Stimulated activated CD4-positive, alpha-beta T cell treated with anti-CD3 and anti-CD28 coated beads, Interleukin-15, amount 100 ng/mL, for 24 hours (primary cell): ENCODE measurements at places on chromosomes 16 and 17.

DNA sequence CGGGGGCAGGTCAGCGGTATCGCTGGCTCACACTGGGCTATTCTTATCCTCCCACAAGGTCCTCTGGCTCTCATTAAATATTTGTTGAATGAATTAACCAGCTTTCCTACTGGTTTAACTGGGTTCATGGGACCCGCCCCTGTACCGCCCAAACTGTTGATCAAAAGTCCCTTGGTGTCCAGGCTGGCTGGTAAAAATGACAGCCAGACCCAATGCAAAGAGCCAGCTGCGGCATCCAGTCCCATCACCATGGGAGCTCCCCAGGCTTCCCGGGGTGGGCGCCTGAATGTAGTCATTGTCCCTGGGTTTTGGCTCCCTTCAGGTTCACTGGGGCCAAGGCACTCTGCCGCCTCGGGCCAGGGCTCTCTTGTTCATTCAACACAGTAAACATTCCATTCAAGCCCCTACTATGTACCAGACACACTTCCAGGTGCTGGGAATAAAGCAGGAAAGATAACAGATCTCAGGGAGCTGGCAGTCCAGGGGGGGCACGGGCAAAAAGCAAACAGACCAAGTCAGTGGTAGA lies 11.7 kb upstream of the ATP2C2 start:
- DNase-seq = no peak

GRCh38 chr16:12063435-12063834 lies 86.9 kb downstream of the SNX29 start:
- DNase-seq = no peak

DNA sequence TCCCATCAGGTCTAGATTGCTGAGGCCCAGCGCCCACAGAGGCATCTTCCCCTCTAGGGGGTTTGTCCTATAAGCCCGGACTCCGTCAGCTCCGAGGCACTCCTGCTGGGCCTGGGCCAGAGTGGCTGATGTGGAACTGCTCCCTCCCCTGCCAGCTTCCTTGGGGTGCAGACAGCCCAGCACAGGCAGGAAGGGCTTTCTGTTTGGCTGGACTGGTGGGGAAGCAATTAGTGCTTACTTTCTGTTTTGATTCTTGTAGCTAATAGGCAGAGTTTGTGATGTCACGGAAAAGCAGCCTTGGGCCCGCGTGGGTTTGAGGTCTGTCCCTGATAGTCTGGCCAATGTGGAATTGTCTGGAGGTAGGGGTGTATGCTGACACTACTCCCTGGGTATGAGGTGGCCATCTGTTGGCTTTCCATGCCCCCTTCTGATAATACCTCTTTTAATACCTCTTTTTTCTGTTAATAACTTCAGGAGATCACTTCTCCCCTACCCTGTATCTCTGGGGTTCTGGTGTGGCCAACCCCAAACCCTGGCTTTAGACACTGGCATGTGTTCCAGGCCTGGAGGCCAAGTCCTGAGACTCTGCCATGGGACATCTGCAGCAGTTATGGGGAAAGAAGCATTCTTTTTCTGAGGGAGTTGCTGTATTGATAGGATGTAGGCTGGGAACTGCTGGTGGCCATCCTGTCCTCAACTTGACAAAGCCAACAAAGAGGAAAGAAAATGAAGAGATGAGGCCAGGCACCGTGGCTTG lies 190.9 kb downstream of the RAB11FIP4 start:
- DNase-seq = no peak

- DNase-seq = no peak
These were observed 41.0 kb downstream of the STAT3 start for GRCh38 chr17:42347198-42347597.

DNA sequence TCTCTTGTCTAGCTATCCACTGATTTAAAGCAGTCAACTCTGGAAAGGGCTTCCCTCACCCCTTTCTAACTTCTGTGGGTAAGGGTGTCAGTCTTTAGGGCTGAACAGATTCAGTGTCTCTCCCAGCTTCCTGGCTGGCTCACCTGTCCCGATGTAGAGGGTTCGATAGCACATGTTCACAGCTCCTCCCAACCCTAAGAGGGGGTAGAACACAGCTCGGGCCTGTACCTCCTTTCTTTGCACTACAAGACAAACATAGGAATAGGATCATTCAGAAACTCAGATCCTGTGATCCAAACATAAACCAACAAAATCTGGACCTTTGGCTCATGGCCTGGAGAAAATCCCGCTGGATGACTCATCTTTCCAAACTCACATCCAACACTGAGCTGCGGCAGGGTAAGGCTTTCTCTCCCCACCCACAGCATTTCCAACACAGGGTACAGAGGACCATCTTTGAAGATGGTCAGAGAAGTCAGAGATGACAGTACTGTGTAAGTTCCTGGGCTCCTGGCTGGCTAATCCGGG lies 5.8 kb upstream of the DHRS13 start:
- DNase-seq = no peak

- DNase-seq = no peak
These were observed 8.7 kb upstream of the PRPF8 start for GRCh38 chr17:1693339-1693738.

DNA sequence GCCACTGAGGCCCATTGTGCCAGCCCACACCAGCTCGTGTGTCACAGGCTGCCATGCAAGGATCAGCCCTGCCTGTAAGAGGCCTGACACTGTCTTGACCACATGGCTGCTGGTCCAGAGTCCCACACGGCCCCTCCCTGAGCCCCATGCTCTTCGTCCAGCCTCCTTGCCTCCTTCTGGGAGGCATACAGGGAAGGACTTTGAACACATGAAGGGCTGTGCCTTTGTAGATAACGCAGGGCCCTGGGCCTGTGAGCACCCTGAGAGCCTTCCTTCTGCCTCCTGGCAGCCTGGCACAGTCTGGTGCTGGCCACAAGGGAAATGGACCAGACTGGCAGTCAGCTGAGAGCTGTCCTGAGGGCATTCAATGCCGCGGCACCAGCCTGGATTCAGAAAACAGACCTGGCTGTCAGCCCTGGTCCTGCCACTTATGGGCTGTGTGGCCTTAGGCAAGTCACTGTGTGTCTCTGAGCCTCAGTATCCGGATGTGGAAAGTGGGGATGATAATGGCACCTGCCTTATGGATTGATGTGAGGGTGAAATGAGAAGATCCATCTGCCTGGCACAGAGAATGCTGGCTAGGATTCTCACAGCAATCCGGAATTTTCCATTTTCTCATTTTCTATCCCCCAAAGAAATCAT lies 19.2 kb upstream of the SPNS2 start:
- no peak for DNase-seq

DNA sequence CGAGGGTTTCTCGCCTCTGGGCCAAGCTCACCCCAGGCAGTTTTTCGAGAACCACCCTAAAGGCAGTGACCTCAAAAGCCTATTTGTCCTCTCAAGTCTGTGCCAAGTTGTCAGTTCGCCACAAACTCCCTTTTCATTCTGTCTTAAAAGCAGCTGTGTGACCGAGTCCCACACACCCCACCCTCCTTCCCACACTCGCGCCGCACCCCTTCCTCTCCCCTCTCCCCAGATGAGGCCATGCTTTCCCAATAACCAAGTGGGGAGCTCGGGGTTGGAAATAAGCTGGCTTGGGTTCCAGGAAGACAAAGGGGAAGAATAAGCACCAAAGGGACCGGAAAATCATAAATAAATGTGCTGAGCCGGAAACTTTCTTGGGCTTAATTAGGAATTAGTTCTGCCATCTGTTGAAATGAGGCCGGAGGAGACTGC lies 36.7 kb downstream of the GRIN2C start:
- no peak for DNase-seq

GRCh38 chr16:85567101-85567866 lies 45.8 kb upstream of the GSE1 start:
- DNase-seq = no peak

- DNase-seq = no peak
These were observed 15.7 kb downstream of the PRSS27 start for GRCh38 chr16:2704166-2704982.

- no peak for DNase-seq
These were observed 51.1 kb downstream of the ZNF778 start for GRCh38 chr16:89268585-89268984.

DNA sequence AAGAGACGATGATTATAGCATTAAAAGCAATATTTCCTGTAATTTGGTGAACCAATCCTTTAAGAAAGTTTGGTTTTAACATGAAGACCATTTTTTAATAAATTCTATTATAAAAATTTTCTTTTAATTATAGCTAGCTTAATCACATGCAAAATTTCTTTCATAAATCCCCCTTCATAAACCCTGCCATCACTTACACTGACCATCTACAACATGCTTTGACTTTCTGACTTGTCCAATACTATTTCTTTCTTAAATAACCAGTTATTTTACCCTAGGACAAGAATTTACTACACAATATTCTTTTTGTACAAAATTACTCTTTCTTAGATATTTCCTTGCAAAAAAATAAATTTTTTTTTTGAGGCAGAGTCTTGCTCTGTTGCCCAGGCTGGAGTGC lies 1334.8 kb downstream of the CDH11 start:
- DNase-seq = no peak
